Heart right ventricle (tissue), 16 donors: ENCODE measurements at places on chromosomes 16 and 17. TPM values are rescaled to one million over a fixed set of nuclear protein-coding genes. Genes with fewer than 3 reads are reported as not detected.

DNA sequence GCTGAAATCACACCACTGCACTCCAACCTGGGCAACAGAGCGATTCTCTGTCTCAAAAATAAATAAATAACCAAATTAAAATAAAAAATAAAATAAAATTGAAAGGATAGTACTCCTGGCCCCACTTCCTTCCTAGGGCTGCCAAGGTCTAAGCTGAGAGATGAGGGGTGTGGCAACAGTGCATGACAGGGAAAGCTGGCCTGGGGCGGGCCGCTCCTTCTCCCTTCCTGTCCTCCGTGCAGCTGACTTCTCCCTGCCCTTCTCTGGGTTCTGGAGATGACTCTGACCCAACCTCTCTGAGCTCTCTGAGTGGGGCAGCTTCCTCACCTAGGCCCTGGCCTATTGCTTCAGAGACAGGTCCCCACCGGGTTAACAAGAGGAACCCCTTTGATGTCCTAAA, 8.7 kb upstream of the SLC25A39 start:
- H3K27me3 ChIP-seq, result no peaks in the 10 kb centered on the region
- no peak overlapping the region for H3K4me3 ChIP-seq
- peaks cover 9% of the 10 kb centered on the region for H3K4me1 ChIP-seq
- no peaks in the 10 kb centered on the region for H3K36me3 ChIP-seq
- DNase-seq, result no peak

- H3K4me1 ChIP-seq, result no peaks in the 10 kb centered on the region
- H3K27ac ChIP-seq, result no peak overlapping the region
- DNase-seq, result no peak
- no peaks in the 10 kb centered on the region for H3K36me3 ChIP-seq
- H3K4me3 ChIP-seq, result no peak overlapping the region
These were observed 240.9 kb upstream of the SALL1 start for GRCh38 chr16:51391798-51392511.

GRCh38 chr16:56970934-56971767, 9.4 kb downstream of the CETP start:
- no peak for DNase-seq
- no peak overlapping the region for H3K4me3 ChIP-seq
- H3K27me3 ChIP-seq, result no peaks in the 10 kb centered on the region
- no peaks in the 10 kb centered on the region for H3K36me3 ChIP-seq
- no peak overlapping the region for H3K27ac ChIP-seq

DNA sequence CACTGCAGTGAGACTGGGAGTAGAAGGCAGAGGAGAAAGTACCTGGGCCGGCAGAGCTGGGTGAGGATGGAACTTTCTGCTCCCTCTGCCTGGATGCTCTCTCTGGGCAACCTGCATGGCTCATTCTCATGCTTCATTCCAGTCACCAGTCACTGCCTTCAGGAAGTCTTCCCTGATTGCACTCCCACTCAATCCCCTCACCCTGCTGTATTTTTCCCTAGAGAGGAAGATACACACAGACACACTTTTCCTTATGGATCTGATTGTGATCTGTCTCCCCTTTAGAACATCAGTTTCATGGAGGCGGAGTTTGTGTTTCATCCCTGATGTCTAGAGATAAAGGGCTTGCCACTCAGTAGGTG, 44.9 kb downstream of the MEAK7 start:
- DNase-seq, result no peak
- H3K27ac ChIP-seq, result no peak overlapping the region
- H3K36me3 ChIP-seq, result no peaks in the 10 kb centered on the region
- H3K27me3 ChIP-seq, result no peaks in the 10 kb centered on the region
- H3K4me1 ChIP-seq, result no peaks in the 10 kb centered on the region

- no peak overlapping the region for H3K27ac ChIP-seq
- no peaks in the 10 kb centered on the region for H3K36me3 ChIP-seq
- no peaks in the 10 kb centered on the region for H3K4me1 ChIP-seq
- no peak overlapping the region for H3K4me3 ChIP-seq
- no peak for DNase-seq
These were observed 60.7 kb downstream of the PCTP start for GRCh38 chr17:55811536-55811935.

GRCh38 chr16:70752426-70752825, 48.5 kb downstream of the VAC14 start:
- H3K36me3 ChIP-seq, result peaks cover 31% of the 10 kb centered on the region
- no peak for DNase-seq
- peaks cover 54% of the 10 kb centered on the region for H3K4me1 ChIP-seq
- H3K27ac ChIP-seq, result peak overlapping the region; percentile 82
- H3K27me3 ChIP-seq, result no peaks in the 10 kb centered on the region
- H3K4me3 ChIP-seq, result no peak overlapping the region

GRCh38 chr17:19021622-19022083, 17.1 kb upstream of the FAM83G start:
- no peak overlapping the region for H3K27ac ChIP-seq
- H3K36me3 ChIP-seq, result no peaks in the 10 kb centered on the region
- DNase-seq, result no peak
- H3K4me1 ChIP-seq, result no peaks in the 10 kb centered on the region
- H3K27me3 ChIP-seq, result no peaks in the 10 kb centered on the region

DNA sequence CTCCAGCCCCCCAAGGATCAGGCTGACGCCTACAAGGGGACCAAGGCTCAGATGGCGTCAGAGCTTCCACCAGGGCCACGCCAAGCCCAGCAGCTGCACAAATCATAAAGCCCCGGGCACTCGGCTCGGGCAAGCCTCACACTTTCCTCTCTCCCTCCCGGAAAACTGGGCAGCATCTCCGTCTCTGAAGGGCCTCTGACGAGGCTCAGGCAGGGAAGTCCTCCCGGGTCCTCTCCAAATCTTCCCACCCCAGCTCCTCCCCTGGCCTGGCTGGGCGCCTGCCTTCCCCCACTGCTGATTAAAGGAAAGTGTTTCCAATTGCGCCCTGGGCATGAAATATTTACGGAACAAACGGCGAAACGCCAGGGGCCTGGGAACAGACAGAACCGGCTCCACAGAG, 38.5 kb downstream of the PIEZO1 start:
- no peak overlapping the region for H3K4me3 ChIP-seq
- peak; percentile 31 for DNase-seq
- H3K27me3 ChIP-seq, result no peaks in the 10 kb centered on the region
- H3K4me1 ChIP-seq, result peaks cover 25% of the 10 kb centered on the region
- peak overlapping the region; percentile 81 for H3K27ac ChIP-seq

DNA sequence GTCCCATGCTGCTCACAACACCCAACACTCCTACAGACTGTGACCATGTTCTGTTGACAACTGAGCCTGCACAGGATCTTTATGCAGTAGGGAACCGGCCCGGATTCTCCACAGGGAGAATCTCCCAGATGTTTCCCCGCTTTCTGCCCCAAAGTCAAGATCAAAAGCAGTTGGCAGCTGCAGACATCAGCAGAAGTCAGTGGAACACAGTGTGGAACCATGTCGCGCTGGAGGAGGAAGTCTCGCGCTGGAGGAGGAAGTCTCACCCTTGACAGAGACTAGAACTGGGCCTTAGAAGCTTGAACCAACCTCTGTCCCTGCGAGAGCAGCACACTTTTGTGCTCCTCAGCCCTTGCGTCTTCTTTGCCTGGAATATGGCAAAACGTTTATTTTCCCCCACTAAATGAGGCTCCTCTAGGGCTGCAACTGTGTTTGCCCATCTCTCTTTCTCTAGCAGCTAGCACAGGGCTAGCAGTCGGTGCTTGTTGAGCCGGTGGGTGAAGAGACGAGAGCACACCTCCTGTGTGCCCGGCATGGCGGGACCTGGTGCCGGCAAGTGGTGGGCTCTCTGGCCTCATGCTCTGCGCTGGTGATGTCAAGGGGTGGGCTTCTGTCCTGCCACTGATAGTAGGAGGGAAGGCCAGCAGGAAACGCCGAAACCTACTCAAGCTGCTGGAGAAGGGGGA, 2.1 kb upstream of the MRC2 start:
- no peak for DNase-seq
- H3K36me3 ChIP-seq, result no peaks in the 10 kb centered on the region
- peaks cover 35% of the 10 kb centered on the region for H3K4me1 ChIP-seq
- H3K27ac ChIP-seq, result peak overlapping the region; percentile 29
- no peak overlapping the region for H3K4me3 ChIP-seq

GRCh38 chr17:78356101-78356713, 3.7 kb downstream of the SOCS3 start:
- H3K36me3 ChIP-seq, result peaks cover 19% of the 10 kb centered on the region
- peaks cover 75% of the 10 kb centered on the region for H3K4me1 ChIP-seq
- no peak overlapping the region for H3K27ac ChIP-seq
- DNase-seq, result no peak

- H3K4me3 ChIP-seq, result no peak overlapping the region
- H3K36me3 ChIP-seq, result no peaks in the 10 kb centered on the region
- H3K27me3 ChIP-seq, result no peaks in the 10 kb centered on the region
- H3K27ac ChIP-seq, result no peak overlapping the region
These were observed 55.4 kb downstream of the COPRS start for GRCh38 chr17:31803494-31804213.

DNA sequence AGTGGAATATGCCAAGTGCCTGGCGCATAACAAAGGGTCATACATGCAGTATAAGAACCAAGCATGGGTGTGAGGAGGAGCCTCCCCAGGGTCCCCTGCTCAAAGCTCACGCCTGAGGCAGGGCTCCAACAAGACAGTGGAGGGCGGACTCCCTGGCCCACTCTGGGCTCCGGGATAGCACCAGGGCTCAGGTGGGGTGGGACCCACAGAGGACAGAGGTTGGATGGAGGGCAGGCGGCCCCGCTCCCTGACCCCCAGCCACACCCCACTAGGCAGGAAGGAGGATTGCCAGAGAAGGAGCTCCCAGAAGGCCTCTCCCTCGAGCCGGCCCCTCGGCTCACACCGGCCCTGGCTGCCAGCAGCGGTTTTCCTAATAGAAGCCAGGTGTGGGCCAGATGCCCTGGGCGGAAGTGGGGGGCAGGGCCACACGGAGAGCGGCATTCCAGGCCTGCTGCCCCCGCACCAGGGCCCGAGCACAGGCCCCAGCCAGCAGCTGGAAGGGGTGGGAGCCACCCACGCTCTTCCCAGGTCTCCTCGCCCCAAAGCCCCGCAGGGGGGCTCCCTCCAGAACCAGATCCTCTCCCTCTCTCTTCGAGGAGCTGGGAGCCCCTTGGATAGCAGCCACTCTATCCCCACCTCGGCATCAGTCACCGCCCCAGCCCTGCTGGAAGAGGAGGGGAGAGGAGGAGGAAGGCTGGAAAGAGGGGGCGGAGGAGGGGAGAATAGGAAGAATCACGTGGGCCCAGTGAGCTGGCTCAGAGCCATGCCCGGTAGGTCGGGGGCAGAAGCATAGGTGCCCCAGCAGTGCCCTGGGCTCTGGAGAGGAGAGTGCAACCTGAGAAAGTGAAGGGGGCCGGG, 21.0 kb downstream of the VASN start:
- H3K27ac ChIP-seq, result peak overlapping the region; percentile 43
- H3K27me3 ChIP-seq, result no peaks in the 10 kb centered on the region
- no peak overlapping the region for H3K4me3 ChIP-seq
- no peak for DNase-seq
- H3K4me1 ChIP-seq, result peaks cover 50% of the 10 kb centered on the region

- no peaks in the 10 kb centered on the region for H3K36me3 ChIP-seq
- H3K4me1 ChIP-seq, result peaks cover 8% of the 10 kb centered on the region
- peak overlapping the region; percentile 22 for H3K27ac ChIP-seq
- DNase-seq, result no peak
- no peaks in the 10 kb centered on the region for H3K27me3 ChIP-seq
- H3K4me3 ChIP-seq, result no peak overlapping the region
These were observed 7.9 kb upstream of the MRC2 start for GRCh38 chr17:62619417-62620155.

DNA sequence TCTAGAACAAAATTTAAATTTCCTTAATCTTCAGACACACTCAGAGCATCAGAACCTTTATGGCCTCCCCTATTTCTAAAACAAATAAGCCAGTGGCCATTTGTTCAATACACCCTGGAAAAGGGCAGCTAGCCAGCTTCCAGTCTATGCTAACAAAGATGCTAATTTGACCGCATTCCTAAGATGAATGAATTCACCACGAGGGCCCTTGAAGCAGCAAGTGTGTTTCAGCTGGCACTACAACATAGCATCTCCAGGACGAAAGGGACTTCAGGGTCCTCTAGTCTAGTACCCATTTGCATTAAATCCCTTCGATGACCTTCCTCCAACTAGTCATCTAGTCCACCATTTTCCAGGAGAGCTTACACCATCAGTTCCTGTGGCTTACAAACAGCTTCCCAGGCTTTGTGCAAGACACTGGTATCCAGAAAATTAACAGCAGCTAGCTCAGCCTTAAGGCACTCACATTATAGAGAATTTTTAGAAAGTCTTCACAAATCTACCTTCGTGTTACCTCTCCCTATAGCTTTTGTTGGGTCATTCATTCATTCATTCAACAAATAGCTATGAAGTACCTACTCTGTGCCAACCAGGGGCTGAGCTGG, 10.9 kb downstream of the KRT37 start:
- no peak overlapping the region for H3K4me3 ChIP-seq
- no peaks in the 10 kb centered on the region for H3K27me3 ChIP-seq
- peaks cover 15% of the 10 kb centered on the region for H3K4me1 ChIP-seq
- H3K27ac ChIP-seq, result no peak overlapping the region
- DNase-seq, result no peak

DNA sequence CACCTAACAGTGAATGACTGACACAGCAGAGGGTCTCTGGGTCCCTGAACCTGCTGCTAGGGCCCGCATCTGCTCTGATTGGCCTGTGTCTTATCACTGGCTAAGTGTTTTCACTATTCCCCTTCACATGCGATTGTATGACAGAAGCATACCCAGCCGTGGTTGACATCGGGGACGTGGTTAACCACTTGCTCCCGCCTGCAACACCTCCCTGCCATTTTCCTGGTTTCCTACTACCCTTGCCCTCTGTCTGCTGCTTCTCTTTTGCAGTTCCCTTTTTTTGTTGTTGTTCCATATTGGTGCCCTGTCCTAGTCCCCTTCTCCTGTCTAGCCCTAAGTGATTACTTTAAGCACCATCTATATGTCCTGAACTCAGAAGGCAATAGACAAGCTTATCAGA, 177.0 kb downstream of the RGS9 start:
- peaks cover 50% of the 10 kb centered on the region for H3K27me3 ChIP-seq
- H3K4me1 ChIP-seq, result no peaks in the 10 kb centered on the region
- no peak overlapping the region for H3K27ac ChIP-seq
- no peaks in the 10 kb centered on the region for H3K36me3 ChIP-seq
- no peak overlapping the region for H3K4me3 ChIP-seq

DNA sequence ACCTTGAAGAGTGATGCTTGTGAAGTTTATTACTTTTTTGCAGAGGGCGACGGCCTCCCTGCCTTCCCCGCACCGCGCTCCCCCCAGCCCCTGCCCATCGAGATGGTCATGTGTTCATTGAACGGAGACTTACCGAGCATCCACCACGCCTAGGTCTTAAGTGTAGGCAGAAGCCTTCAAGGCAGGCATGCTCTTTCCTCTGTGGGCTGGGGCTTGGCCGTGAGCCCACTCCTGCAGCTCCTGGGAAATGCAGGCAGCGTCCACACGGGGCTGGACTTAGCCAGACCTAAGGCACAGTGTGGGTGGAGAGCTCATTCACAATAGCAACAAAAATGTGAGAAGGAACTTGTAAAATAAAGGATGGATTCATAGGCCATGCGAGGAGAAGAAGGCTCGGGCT, 19.2 kb downstream of the RNF213 start:
- no peaks in the 10 kb centered on the region for H3K27me3 ChIP-seq
- H3K4me3 ChIP-seq, result no peak overlapping the region
- peak overlapping the region; percentile 40 for H3K27ac ChIP-seq

- H3K4me3 ChIP-seq, result no peak overlapping the region
- H3K36me3 ChIP-seq, result peaks cover 92% of the 10 kb centered on the region
- H3K4me1 ChIP-seq, result no peaks in the 10 kb centered on the region
These were observed 13.2 kb downstream of the UTP4 start for GRCh38 chr16:69145658-69146057.

EMC8 gene
- 6.2 TPM for polyA plus RNA-seq

PRR35 gene
- not detected for polyA plus RNA-seq

KRT25 gene
- polyA plus RNA-seq, result not detected

NTN1 gene
- 3.0 TPM for polyA plus RNA-seq
